ENCODE measurements at places on chromosomes 1 and 21.

GRCh38 chr1:68046885-68047658 lies 3.4 kb downstream of the DIRAS3 start:
- no peak for DNase-seq

- no peak for DNase-seq
These were observed 661.6 kb upstream of the PKN2 start for GRCh38 chr1:88022516-88022915.

GRCh38 chr21:38036016-38036415 lies 119.8 kb upstream of the KCNJ6 start:
- no peak for DNase-seq

- DNase-seq, result peak; percentile 40
These were observed 3.5 kb upstream of the PADI1 start for GRCh38 chr1:17201201-17202021.

DNA sequence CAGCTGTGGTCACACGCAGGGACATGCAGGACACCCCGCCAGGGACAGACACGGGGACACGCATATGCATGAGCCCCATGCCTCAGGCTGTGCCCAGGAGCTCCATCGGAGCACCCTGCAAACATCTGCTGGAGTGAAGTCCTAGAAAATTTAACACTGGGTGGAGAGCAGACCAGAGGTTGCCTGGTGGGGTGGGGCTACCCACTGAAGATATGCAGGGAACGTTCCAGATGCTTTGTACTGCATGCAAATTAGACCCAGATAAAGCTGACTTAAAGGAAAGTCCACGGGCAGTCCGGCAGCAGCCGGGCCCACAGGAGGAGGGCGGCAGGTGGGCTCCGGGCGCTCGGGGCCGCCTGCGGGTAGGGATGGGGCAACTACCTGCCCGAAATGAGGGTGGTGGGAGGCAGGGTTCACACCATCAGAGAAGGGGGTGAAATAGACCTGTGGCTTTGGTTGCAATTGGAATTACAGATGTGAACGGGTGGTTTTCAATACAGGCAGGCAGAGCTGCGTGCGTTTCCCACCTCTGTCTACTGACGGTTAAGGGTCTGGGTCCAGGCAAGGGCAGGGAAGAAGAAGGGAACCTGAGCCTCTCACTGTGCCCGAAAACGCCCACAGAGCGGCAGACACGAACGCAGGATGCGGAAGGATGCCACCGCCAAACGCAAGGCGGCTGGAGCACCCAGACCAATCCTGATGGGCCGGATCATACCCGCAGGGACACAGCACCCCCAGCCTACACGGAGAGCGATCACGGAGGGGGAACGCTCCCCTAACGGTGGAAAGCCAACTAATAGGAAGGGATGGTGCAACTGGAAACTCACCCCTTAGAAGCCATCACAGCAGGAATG lies 21.0 kb downstream of the CFAP74 start:
- no peak for DNase-seq

DNA sequence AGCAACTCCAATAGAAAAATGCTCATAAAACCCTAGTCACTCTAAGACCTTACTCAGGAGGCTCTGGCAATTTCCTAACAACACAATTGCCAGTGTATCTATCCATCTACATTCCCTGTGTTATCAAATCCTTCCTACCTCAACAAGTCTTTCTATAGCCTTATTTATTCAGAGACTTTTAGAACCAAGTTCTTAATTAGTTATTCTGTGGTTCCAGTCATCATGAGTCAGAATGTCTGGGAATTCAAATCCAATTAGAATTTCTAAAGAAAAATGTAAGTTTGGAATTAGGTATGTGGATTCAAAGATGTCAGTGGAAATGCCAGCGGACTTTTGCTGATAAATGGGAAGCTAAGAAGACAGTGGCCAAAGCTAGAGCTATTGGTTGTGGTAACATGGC lies 302.6 kb upstream of the C1orf87 start:
- no peak for DNase-seq

GRCh38 chr1:208821939-208822338 lies 577.8 kb upstream of the PLXNA2 start:
- DNase-seq, result no peak

- no peak for DNase-seq
These were observed 67.2 kb upstream of the SELENON start for GRCh38 chr1:25732821-25733220.

GRCh38 chr1:5716126-5716525 lies 276.1 kb downstream of the NPHP4 start:
- DNase-seq, result no peak
